ENCODE measurements at places on chromosomes 6 and 20. TPM values are rescaled to one million over a fixed set of nuclear protein-coding genes. Genes with fewer than 3 reads are reported as not detected.

- no peaks in the 10 kb centered on the region for H3K27me3 ChIP-seq
- DNase-seq: no peak
- H3K4me3 ChIP-seq: no peak overlapping the region
- no peaks in the 10 kb centered on the region for H3K36me3 ChIP-seq
- H3K4me1 ChIP-seq: no peaks in the 10 kb centered on the region
- H3K27ac ChIP-seq: no peak overlapping the region
These were observed 46.5 kb upstream of the PLCB4 start for GRCh38 chr20:9022376-9022775.

TFAP2B gene
- not detected for total RNA-seq

DNA sequence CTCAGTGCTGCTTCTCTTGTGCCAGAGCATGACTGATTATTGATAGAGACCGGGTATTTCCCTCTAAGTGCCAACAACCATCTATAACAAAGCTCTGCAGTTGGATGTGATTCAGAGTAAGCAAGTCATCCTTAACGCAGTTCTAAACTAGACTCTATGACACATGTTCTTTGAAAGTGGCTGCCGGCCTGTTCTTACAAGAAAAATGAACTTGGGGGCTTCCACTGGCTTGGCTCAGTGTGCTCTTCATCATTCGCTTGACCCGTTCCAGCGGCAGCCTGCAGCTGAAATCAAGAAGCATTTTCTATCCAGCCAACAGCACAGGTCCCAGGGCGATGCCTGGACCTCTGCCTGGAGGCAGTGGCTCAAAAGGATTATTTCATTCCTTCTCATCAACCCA lies 29.8 kb downstream of the GFOD1 start:
- no peaks in the 10 kb centered on the region for H3K36me3 ChIP-seq
- no peaks in the 10 kb centered on the region for H3K27me3 ChIP-seq
- DNase-seq: no peak
- H3K27ac ChIP-seq: no peak overlapping the region
- H3K4me1 ChIP-seq: peaks cover 8% of the 10 kb centered on the region

DNA sequence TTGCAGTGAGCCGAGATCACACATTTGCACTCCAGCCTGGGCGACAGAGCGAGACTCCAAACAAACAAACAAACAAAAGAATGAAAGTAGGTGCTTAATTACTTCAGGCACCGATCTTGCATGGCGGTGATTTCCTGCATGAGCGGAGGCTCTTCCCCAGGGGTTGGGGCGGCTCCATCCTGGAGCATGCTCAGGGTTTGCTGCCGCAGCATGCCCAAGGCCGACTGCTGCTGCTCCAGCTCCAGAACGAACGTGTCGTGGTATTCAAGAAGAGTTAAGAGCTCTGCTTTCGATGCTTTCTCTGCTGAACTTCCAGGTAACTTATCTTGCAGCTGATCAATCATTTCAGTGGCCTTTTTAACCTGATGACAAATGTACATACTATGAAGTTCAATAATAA lies 313.8 kb downstream of the SYNE1 start:
- H3K4me3 ChIP-seq: no peak overlapping the region
- no peaks in the 10 kb centered on the region for H3K4me1 ChIP-seq
- H3K27me3 ChIP-seq: no peaks in the 10 kb centered on the region
- peaks cover 19% of the 10 kb centered on the region for H3K36me3 ChIP-seq
- no peak overlapping the region for H3K27ac ChIP-seq
- DNase-seq: no peak

DNA sequence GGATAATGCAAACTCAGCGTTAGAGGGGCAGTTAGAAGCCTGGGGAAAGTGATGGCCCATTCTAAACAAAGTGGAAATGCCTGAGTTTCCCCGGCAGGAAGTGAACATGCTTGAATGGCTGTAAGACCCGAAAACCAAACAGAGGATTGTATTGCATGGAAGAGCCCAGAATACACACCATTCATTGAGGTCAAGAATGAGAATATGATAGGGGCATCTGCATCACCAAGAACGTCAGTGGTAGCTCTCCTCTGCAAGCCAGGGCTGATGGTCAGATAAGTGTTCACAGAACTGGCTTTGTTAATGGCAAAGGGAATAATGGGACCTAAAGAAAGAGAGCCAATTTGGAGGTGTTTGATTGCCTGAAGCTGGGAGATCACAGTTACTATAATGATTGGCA lies 663.4 kb downstream of the KHDRBS2 start:
- H3K4me3 ChIP-seq: no peak overlapping the region
- no peak overlapping the region for H3K27ac ChIP-seq
- no peak for DNase-seq
- H3K4me1 ChIP-seq: no peaks in the 10 kb centered on the region

DNA sequence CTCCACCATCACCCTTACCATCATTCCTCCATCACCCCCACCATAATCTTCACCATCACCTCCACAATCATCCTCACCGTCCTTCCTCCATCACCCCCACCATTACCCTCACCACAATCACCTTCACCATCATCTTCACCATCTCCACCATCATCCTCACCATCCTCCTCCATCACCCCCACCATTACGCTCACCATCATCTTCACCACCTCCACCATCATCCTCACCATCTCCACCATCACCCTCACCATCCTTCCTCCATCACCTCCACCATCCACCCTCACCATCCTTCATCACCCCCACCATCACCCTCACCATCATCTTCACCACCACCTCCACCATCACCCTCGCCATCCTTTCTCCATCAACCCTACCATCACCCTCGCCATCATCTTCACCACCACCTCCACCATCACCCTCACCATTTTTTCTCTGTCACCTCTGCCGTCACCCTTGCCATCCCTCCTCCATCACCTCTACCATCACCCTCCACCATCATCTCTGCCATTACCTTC lies 33.1 kb upstream of the MPC1 start:
- H3K4me3 ChIP-seq: no peak overlapping the region
- H3K27ac ChIP-seq: no peak overlapping the region
- H3K36me3 ChIP-seq: peaks cover 14% of the 10 kb centered on the region

GRCh38 chr6:56755040-56755439 lies 112.4 kb upstream of the DST start:
- H3K27ac ChIP-seq: no peak overlapping the region
- peaks cover 9% of the 10 kb centered on the region for H3K4me1 ChIP-seq
- no peak overlapping the region for H3K4me3 ChIP-seq
- H3K27me3 ChIP-seq: no peaks in the 10 kb centered on the region

- H3K4me1 ChIP-seq: peaks cover 10% of the 10 kb centered on the region
- DNase-seq: no peak
- no peak overlapping the region for H3K4me3 ChIP-seq
- no peaks in the 10 kb centered on the region for H3K27me3 ChIP-seq
- H3K27ac ChIP-seq: no peak overlapping the region
These were observed 40.0 kb downstream of the RSPH3 start for GRCh38 chr6:158960026-158960425.

- no peak for DNase-seq
- no peaks in the 10 kb centered on the region for H3K27me3 ChIP-seq
- no peaks in the 10 kb centered on the region for H3K36me3 ChIP-seq
- peak overlapping the region; percentile 95 for H3K27ac ChIP-seq
- peaks cover 44% of the 10 kb centered on the region for H3K4me1 ChIP-seq
- H3K4me3 ChIP-seq: no peak overlapping the region
These were observed 41.7 kb downstream of the ZMYND8 start for GRCh38 chr20:47314647-47315338.

DNA sequence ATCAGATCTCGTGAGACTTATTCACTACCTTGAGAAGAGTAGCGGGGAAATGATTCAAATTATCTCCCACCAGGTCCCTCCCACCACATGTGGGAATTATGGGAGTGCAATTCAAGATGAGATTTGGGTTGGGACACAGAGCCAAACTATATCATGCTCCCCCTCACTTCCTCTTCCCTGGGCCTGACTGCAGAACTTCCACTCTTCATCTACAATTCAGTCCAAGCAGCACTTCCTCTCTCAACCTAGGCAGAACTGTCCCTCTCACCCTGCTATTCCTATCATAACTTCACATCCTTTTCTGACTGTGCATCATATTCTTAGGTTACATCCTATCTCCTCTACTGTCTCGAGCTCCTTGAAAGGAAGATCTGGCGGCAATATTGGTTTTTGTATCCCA lies 184.0 kb upstream of the HDDC2 start:
- no peaks in the 10 kb centered on the region for H3K36me3 ChIP-seq
- DNase-seq: no peak
- no peak overlapping the region for H3K27ac ChIP-seq
- H3K4me1 ChIP-seq: no peaks in the 10 kb centered on the region
- H3K27me3 ChIP-seq: no peaks in the 10 kb centered on the region

GRCh38 chr20:9375221-9375681 lies 139.1 kb upstream of the LAMP5 start:
- no peak for DNase-seq
- H3K27me3 ChIP-seq: no peaks in the 10 kb centered on the region
- H3K36me3 ChIP-seq: no peaks in the 10 kb centered on the region
- no peak overlapping the region for H3K27ac ChIP-seq
- H3K4me3 ChIP-seq: no peak overlapping the region

GRCh38 chr6:122392564-122393350 lies 6.7 kb upstream of the HSF2 start:
- H3K27me3 ChIP-seq: no peaks in the 10 kb centered on the region
- no peak for DNase-seq
- H3K36me3 ChIP-seq: no peaks in the 10 kb centered on the region
- no peak overlapping the region for H3K27ac ChIP-seq

PDYN gene
- total RNA-seq: not detected

GRCh38 chr6:13233106-13233505 lies 95.2 kb downstream of the TBC1D7 start:
- H3K27me3 ChIP-seq: no peaks in the 10 kb centered on the region
- no peak for DNase-seq
- H3K4me1 ChIP-seq: no peaks in the 10 kb centered on the region
- no peaks in the 10 kb centered on the region for H3K36me3 ChIP-seq
- H3K4me3 ChIP-seq: no peak overlapping the region

DNA sequence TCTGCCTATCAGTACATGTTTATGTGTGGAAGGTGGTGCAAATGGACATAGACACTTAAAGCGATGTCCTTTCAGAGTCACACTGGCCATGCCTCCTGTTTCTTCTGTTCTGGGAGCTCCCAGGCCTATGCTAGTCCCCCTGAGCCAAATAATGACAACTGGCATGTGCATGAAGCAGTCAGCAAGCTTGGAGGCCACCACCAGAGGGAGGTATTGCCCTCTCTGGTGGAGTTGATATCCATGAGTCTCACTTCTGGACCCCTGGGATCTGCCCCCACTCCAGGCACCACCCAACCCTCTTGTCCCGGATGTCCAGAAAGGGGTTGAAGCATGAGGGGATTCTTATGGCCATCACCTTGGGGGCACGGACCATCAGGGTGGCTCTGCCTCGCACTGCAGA lies 172.2 kb downstream of the AIG1 start:
- DNase-seq: peak; percentile 31
- H3K4me1 ChIP-seq: no peaks in the 10 kb centered on the region
- H3K27ac ChIP-seq: no peak overlapping the region
- no peaks in the 10 kb centered on the region for H3K27me3 ChIP-seq
- H3K4me3 ChIP-seq: no peak overlapping the region

DNA sequence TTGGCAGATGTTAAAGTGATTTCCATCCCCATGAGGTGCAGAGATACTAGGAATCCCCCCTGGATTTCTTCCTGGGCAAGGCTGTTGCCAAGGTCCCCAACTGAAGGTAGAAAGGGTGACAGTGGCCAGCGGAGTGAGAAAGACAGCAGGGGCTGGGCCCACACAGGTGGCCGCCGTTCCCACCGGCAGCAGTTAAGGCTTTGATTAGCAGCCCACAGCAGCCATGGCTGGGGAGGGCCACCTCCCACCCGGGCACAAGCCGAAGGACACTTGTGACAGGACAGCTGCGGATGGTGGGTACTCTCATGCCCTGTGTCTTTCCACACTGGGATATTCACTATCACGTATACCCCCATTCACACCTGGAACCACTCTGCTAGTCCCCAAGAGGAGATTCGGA lies 63.9 kb upstream of the CDYL start:
- H3K27me3 ChIP-seq: no peaks in the 10 kb centered on the region
- no peaks in the 10 kb centered on the region for H3K4me1 ChIP-seq
- no peak for DNase-seq
- H3K36me3 ChIP-seq: no peaks in the 10 kb centered on the region
- no peak overlapping the region for H3K4me3 ChIP-seq
- no peak overlapping the region for H3K27ac ChIP-seq

HLA-DQA1 gene
- 10.4 TPM for total RNA-seq

NKAIN2 gene
- not detected for total RNA-seq

GRCh38 chr6:161023316-161023715 lies 31.7 kb downstream of the MAP3K4 start:
- H3K27me3 ChIP-seq: no peaks in the 10 kb centered on the region
- no peak overlapping the region for H3K4me3 ChIP-seq
- H3K36me3 ChIP-seq: no peaks in the 10 kb centered on the region

RBBP9 gene
- total RNA-seq: 6.6 TPM

DNMT3B gene
- total RNA-seq: 6.3 TPM

GGTLC1 gene
- not detected for total RNA-seq

DNA sequence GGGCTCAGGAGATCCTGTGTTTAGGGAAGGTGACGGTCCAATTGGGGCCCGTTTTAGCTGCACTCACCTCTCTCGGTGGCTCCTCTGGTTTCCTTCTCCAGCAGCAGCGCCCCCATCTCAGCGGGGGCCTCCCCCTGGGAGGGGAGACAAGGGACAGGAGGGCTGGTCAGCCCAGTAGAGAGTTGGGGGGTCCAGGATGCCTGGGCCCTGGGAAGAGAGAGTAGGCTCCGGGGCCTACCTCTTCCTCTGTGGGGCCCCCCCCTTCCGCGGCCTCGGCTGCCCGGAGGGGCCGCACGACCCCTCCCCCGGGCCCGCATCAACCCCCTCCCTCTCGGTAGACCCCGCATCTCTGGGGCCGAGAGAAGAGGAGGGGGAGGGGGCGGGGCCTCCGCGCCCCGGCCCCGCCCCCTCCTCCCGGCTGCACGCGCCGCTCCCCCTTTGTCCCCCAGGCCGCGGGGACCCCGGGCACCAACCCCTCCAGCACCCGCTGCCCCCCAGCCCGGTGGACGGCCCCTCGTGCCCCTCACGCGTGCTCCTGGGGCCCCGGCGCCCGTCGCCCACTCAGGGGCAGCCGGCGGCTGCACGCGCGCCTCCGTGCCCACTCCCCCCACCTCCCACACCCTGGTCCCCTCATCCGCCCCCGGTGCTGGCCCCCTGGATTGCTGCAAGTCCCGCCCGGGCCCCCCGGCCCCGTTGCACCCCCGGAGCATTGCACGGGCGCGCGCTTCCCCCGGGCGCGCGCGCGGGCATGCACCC lies 464 bp downstream of the EHMT2 start:
- H3K27me3 ChIP-seq: no peaks in the 10 kb centered on the region
- peaks cover 33% of the 10 kb centered on the region for H3K4me1 ChIP-seq
- peak overlapping the region; percentile 81 for H3K4me3 ChIP-seq
- H3K27ac ChIP-seq: peak overlapping the region; percentile 87

DNA sequence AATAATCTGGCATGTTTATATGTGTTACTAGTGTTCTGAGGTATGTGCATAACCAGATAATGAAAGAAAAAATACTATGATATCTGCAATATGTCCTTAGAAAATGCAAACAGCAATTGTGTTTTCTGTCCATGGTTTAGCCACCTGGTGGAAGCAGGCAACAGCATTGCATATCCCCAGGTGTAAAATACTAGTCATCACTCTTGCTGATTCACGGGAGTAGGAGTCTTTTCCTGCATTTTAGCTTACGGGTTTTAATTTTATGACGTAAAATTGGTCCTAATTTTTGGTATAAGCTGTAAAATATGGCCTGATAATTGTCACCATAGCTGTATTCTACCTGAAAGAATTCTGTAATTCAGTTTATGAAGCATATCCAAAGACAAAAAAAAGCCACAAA lies 2.5 kb downstream of the RNF182 start:
- H3K27ac ChIP-seq: no peak overlapping the region
- peaks cover 18% of the 10 kb centered on the region for H3K4me1 ChIP-seq
- H3K27me3 ChIP-seq: no peaks in the 10 kb centered on the region

FRMD1 gene
- not detected for total RNA-seq

GRCh38 chr6:117328005-117328389 lies 62.6 kb downstream of the VGLL2 start:
- H3K36me3 ChIP-seq: no peaks in the 10 kb centered on the region
- no peak for DNase-seq
- no peaks in the 10 kb centered on the region for H3K27me3 ChIP-seq
- no peak overlapping the region for H3K27ac ChIP-seq
